GM12892 (cell line): ENCODE measurements at places on chromosomes 5 and 9.
A peak's percentile ranks its signal among the peaks of the same experiment; 100 is the strongest.

- DNase-seq, result no peak
Observed at GRCh38 chr9:134314950-134315715, 11.1 kb upstream of the RXRA start.

- no peak for DNase-seq
Observed at GRCh38 chr5:175707751-175708375, 50.0 kb downstream of the HRH2 start.

- DNase-seq, result no peak
Observed at GRCh38 chr9:84136119-84136868, 155.7 kb downstream of the RMI1 start.

DNA sequence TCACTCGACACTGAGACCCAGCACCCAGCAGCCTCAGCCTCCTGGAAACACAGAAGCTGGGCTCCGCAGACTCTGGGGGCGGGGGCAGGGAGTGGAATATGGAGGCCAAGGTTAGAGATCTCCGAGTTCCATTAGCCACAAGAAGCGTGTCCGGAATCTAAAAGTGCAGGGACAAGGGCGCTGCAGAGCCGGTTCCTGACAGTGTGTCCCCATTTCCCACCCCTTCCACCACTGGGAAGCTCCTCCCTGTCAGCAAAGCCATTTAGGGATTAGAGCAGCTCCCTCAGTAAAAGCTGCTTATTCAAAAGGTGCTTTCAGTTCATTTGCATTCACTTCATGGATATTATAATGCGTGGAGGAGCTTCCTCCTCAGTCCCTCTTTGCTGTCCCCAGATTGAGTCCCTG is 74.1 kb upstream of the HSPA9 start:
- no peak for DNase-seq

DNA sequence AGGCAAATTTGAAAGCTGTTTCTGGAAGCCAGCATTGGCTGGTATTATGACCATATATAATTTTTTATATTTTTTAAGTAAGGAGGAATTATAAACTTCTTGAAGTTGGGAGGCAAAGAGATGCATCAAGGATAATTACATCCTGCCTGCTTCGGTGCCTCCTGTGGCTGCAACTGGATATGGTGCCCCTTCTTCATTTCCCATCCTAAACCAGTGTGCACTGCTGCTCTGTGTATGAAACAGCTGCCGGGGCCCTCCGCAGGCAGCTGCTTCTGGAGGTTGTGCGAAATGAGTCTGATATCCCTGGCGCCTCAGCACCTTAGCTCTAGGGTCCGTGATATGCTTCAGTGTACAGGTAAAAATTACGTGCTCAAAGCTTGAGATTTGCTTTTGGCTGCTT is 304.2 kb downstream of the ENC1 start:
- DNase-seq, result no peak

- no peak for DNase-seq
Observed at GRCh38 chr9:15824310-15824709, 271.5 kb downstream of the CCDC171 start.

GRCh38 chr5:59246145-59246869 is 647.2 kb downstream of the PDE4D start:
- no peak for DNase-seq

GRCh38 chr5:142630927-142631539 is 54.9 kb downstream of the FGF1 start:
- DNase-seq, result no peak

DNA sequence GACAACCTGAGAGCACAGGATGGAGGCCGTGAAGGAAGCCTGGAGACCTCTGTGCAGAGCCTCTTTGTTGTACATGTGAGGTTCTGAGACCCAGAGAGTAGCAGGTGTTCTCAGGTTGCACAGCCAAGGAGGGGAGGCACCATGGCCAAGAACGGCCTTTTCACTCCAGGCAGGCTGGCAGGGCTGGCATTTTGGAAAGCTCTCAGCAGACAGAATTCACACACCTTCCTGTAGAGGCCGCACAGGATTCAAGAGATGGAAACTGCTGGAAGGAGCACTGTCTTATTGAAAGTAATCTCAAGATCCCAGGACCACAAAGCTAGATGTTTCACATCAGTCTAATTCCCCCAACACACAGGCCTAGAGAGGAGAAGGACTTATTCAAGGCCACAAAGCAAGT is 52.8 kb upstream of the XPA start:
- DNase-seq, result no peak

GRCh38 chr5:107672211-107673038 is 1.7 kb upstream of the EFNA5 start:
- DNase-seq, result peak; percentile 31

- DNase-seq, result no peak
Observed at GRCh38 chr5:140351609-140352334, 5.4 kb upstream of the HBEGF start.

DNA sequence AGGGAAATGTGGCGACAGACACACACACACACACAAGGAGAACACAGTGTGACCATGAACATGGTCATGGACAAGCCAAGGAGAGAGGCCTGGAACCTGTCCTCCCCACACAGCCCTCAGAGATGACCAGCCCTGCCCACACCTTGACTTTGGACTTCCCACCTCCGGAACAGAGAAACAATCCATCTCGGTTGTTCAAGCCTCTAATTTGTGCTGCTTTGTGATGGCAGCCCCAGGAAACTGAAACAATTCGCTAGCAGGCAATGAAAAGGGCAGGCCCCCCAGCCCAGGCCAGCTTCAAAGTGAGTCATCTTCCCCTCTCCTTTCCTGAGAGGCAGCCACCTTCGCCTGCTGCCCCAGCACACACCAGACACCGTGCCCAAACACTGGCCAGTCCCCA is 47.7 kb downstream of the NSUN2 start:
- DNase-seq, result no peak

DNA sequence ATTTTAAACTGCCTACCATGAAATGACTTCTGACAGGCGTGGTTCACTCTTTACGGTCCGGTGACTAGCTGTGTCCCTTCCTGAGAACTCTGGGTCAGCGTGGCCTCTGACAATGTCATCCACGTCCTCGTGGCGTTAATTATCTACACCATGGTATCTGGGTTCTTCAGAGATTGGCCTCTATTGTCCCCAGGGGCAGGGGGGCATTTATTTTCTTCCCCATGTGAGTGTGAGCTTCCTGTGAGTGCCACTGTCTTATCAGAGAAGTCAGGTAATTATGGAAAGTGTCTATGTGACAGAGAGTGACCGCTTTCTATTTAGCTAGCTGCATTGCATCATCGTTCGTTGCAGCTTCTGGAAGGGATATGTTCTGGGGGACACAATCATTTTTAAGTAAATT is 77.2 kb downstream of the FBXL7 start:
- DNase-seq, result no peak

- no peak for DNase-seq
Observed at GRCh38 chr5:33072296-33072695, 361.2 kb downstream of the NPR3 start.

DNA sequence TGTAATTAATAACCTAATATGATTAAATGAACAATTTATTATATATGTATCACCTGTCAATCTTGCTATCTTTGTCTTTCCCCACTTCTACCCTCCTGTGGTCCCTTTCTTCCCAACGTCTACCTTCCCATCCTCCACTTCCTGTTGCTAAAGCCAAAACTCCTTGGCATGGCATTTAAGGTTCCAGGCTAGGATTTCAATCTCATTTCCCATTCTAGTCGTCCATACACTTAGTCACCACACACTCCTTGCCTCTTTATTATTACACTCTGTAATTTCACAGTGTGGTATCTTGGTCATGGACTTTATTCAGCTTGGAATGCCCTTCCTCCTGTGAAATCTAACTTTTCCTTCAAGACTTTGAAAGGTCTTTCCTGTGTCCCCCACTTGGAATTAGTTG is 115.3 kb downstream of the SEMA6A start:
- no peak for DNase-seq

DNA sequence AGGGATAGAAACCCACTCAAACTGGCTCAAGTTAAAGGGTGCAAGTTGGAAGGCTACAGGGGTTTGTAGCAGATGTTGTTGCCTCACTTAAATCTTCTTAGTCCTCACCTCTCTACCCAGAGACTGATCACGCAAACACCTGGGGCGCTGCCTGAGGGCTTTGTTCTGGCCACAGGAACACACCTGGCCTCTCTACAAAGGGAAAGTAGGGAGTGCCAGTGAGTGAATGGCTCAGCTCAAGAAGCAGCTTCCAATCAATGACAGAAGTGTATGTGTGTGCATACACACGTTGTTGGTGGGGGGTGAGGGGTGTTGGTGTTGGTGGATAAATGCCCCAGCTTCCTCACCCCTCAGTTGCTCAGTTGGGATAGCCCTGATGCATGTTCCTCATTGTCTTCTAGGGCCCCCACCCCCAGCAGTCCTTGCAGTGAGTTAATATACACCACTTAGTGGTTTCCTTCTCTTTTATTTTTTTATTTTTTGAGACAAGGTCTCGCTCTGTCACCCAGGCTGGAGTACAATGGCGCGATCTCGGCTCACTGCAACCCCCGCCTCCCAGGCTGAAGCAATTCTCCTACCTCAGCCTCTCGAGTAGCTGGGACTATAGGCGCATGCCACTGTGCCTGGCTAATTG is 30.6 kb upstream of the CTNNA1 start:
- no peak for DNase-seq

DNA sequence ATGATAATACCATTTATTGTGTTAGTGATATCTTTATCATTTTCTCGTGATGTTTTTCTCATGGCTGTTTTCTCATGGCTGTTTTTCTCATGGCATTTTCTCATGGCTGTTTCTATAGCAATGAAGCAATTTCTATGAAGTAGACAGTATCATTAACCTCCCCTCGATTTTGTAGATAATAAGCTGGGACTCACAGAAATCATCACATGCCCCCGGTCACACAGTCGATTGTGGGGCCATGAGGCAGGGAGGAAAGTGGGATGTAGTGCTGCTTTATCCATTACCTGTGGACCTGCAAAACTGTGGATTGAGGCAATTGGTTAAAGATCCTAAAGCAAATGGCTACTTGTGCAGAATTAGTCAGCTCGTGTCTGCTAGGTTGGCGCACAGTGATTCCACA is 47.3 kb downstream of the TGFBI start:
- no peak for DNase-seq

GRCh38 chr9:88184976-88185375 is 46.7 kb upstream of the SPATA31C2 start:
- DNase-seq, result no peak

- no peak for DNase-seq
Observed at GRCh38 chr5:9124071-9124470, 421.8 kb downstream of the SEMA5A start.

GRCh38 chr9:24487946-24488345 is 57.8 kb downstream of the IZUMO3 start:
- no peak for DNase-seq

DNA sequence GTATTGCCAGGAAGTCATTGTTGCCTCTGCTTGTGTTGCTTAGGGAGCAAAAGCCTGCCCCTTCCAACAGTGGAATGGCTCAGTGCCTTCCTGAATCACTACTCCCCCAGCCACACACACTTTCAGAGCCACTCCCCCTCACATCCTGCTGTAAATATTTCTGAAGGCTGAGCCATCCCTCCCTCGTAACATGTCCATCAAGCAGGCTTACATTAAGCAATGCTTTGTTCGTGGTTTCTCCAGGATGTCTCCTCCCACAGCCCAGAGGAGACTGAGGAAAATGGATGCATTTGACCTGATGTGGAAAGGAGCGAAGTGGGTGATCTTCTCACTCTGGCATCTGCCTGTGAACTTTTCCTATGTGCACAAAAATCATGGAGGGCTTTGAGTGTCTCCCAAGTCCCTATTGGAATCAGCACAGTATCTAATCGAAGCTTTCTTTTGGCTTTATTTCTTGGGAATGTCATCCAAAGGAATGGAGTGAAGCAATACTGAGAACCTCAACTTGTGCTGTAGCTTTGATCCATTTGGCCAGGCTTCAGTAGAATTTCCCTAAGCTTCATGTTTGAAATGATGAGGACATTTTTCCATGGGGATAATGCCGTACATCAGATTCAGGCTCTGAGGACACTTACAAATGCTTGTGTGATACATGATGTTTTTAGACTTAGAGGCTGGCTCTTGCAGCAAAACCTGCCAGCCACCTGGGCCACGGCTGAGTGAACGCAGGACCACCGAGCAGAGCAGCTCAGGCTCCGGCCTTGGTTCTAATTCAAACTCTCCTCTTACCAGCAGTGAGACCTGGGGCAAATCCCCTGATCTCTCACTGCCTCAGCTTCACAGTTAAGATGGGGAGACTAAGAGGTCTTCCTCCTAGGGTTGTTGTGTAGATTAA is 389.1 kb downstream of the ENC1 start:
- no peak for DNase-seq

GRCh38 chr5:159972538-159973362 is 36.2 kb upstream of the TTC1 start:
- DNase-seq, result no peak

GRCh38 chr5:122412966-122413365 is 100.9 kb downstream of the SNCAIP start:
- no peak for DNase-seq

DNA sequence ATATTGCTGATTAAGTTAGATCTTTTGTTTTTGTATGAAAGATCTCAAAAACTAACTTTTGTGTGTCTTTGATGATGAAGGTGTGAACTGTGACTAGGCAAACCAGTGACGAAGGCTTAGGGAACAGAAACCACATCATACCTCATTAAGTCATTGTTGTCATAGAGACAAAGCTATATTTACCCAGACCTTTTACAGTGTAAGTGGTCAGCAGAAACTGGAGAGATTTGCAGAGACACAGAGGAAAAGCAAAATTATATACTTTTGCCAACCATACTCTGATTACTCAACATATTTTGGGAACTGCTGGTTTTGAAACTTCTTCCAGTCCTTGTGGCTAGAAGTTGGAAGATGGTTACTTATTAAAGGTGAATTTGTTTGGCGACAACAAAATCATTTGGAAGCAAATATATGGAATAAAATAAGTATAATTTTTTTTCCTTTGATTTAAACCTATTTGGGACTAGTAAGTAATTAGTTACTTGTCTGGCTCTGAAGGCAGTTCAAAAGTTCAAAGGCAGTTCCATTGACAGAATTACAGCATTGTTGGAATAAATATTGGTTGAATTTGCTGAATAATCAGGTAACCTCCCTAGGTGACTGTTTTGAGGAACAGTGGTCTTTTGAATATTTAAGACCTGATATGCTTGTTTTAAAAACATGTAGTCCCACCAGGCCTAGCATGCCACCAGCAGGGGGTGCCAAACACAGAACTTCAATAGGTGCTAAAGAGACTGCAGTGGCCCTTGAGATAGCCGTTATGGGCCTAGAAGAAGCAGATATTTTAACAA is 103.8 kb downstream of the RPS23 start:
- no peak for DNase-seq

DNA sequence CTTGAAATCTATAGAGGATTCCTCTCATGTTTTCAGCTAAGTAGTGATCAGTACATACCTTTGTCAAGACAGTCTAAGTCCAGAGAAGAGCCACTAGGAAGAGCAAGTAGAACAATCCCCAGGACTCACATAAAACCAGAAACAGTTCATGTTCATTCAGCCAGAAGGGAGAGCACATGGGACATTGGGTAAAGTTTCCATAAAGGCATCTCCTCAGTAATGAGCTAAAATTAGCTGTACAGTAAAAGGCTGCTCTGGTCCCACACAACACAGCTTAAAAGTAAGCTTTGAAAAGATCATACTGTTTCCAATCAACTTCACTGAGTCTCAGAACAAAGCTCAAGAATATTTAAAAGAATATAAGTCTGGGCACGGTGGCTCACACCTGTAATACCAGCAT is 32.4 kb downstream of the HOMER1 start:
- DNase-seq, result no peak
